Esophagus squamous epithelium (tissue), 5 donors: ENCODE measurements at places on chromosomes 1 and 21.

GRCh38 chr1:161357073-161357472 lies 10.6 kb downstream of the CFAP126 start:
- no peak for DNase-seq

- no peak for DNase-seq
Measured at GRCh38 chr1:187445066-187445465, 616.3 kb downstream of the PLA2G4A start.

DNA sequence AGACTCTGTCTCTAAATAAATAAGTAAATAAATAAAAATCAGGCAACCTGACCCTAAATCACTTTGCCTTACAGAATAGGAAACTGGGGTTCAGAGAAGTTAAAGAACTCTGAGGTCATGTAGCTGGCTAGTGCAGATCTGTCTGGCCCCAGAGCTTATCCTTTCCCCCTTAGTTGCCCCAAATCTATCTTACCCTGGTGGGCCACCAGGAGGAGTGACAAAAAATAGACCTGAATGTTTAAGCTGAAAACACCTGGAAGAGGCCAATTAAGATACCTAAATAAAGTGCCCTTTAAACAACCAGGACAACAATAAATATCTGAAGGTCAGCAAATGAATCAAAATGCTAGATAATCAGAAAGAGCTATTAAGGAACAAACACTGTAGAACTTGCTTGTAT lies 59.7 kb downstream of the TEX35 start:
- no peak for DNase-seq

DNA sequence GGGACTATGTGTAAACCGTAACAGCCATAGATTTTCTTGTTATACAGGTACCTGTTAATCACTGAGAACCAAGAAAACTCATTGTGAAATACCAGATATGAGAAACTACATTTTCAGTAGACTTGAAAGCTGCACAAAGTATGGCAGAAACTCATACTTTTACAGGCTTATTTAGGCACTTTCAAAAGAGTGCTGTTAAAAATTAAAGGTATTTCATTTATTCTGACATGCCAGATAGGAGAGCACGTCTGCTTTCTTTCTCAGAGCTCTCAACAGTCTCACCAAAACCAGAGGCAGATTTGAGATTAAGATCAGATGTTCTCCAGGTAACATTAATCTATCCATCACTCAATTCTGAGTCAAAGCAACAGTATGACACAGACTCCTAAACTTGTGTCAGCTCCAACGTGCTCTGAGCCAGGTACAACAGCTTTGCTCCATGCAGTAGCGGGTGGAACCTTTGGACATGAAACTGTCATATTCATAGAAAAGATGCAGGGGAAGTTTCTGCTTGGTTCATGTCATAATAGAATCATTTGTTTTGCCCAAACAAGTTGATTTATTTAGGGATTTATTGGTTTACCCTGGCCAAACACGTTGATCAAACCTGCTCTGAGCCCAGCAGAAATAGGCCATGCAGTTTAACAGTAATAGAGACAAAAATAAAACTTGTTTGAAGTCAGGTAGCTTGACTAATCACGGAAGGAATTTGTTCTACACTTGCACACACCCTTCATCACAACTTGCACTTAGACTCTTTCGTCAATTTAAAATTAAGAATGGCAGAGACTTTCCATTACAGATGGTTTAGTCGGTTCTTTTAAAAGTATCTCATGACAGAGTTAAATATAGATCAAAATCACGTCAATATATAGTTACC lies 20.8 kb upstream of the TSNAX start:
- no peak for DNase-seq

- no peak for DNase-seq
Measured at GRCh38 chr1:152013664-152014237, 20.1 kb upstream of the S100A10 start.

GRCh38 chr1:2196901-2197638 lies 2.5 kb upstream of the FAAP20 start:
- DNase-seq, result no peak

GRCh38 chr21:45505416-45506021 lies 36.7 kb downstream of the SLC19A1 start:
- no peak for DNase-seq

GRCh38 chr1:71592646-71593274 lies 511.9 kb upstream of the ZRANB2 start:
- no peak for DNase-seq

GRCh38 chr1:201640624-201641023 lies 101.7 kb downstream of the NAV1 start:
- no peak for DNase-seq

GRCh38 chr1:216722821-216723220 lies 408 bp downstream of the ESRRG start:
- DNase-seq, result no peak

- DNase-seq, result no peak
Measured at GRCh38 chr1:42822800-42823392, 5.7 kb upstream of the SVBP start.

- DNase-seq, result no peak
Measured at GRCh38 chr21:35748678-35749314, 311.5 kb downstream of the SETD4 start.

- DNase-seq, result no peak
Measured at GRCh38 chr21:26539566-26539965, 33.5 kb downstream of the CYYR1 start.

DNA sequence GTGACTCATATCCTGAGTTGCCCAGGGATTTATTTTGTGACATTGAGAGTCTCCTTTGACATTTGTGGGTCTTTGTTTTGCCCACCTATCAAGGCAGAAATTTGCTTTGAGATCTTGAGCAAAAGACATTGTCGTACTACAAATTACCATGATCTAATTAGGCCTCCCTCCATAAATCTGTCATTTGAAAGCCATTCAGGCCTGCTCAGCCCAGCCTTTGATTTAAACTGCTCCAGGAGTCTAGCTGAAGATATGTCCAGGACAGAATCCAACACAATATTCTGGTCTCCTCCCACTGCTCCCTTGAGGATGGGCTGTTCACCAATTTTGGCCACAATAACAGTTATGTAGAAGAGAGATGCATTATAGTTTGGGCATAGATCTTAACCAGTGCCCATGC lies 86.7 kb downstream of the PROX1 start:
- DNase-seq, result no peak

DNA sequence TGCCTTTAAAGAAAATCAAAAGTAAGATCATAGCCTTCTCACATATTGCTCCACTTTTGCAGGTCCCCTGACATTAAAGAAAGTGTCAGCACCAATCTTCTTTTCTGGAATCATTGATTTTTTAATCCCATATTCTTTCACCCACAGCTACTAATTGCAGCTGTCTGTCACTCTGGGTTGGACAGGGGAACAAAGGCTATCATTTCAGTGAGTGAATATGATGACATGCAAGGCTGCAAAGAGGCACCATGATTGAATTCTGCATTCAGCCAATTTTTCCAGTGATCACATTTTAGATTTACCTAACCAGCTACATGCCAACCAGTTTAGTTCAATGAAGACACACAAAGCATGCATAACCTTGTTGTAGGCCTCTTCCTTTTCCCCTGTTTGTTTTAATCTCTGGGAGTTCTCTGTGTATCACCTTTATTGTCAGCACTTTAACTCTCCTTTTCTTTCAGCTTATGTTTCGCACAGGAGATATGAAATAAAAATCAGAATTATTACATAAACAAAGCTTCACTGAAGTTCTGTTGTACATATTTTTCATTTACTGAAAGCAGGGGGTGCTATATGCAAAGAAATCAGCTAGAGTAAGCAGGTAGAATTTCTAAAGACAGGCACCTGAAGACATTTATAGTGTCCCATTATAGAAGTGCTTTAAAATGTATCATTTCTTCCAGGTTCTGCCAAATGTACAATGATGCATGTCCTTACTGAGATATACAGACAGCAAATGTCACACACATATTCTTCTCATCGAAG lies 584.8 kb downstream of the PLA2G4A start:
- no peak for DNase-seq

DNA sequence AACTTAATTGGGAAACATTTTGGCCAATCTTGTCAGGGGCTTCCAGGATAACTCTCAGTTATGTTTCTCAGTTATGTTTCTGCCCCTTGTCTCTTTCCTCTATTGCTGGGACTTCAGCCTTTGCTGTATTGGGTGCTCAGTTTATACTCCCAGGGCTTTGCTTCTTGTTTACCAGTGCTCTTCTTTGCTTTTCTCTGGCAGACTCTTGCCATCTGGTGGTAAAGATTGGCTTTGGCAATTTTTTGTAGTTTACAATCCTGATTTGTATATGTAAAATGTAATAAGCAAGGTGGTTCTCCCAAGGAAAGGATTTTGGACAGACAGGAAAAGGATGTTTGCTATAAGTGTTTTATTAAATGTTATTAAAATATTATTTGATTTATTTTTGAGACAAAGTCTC lies 37.9 kb downstream of the FABP3 start:
- no peak for DNase-seq

DNA sequence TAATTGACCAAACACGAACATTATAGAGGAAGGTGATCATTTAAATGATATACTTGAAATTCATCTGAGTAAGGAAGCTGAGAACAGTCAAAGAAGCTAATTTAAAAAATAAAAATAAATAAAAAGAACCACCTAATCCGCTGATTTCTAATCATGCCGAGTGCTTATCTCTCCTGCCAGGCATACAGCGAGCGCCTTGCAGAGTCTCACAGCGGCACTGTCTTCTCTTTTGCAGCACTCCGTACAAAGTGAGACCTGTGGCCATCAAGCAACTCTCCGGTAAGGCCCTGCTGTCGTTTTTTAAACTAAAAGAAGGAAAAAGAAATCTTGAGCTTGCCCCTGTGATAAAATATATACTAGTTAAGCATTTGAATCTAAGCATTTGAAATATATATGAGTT lies 45.3 kb downstream of the PDE9A start:
- no peak for DNase-seq

GRCh38 chr1:106233511-106233910 lies 823.0 kb upstream of the PRMT6 start:
- DNase-seq, result no peak

DNA sequence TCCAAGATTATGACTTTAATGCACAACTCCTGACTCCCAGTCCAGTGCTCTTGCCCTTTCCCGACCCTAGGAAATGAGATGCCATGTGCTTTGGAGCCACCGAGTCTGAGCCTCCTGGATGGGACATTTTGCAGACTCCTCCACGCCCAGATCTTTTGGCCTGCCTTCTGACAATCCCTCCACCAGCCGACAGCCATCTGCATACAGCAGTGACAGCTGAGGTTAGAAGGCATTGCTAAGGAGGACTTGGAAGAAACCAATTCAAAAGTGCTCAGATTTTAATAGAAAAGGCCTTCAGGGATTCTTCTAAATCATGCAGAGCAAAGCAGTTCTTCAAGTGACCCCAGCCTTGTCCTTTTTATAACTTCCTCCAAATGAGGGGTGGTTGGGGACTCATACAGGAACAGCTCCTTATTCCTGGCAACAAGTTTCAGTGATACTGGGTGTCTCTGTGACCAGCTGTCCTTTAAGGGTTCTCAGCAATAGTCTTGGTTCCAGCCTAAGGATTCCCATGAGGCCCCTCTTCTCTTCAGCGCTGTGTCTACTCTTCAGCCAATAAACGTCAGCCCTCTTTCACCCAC lies 369.3 kb downstream of the PBX1 start:
- no peak for DNase-seq

DNA sequence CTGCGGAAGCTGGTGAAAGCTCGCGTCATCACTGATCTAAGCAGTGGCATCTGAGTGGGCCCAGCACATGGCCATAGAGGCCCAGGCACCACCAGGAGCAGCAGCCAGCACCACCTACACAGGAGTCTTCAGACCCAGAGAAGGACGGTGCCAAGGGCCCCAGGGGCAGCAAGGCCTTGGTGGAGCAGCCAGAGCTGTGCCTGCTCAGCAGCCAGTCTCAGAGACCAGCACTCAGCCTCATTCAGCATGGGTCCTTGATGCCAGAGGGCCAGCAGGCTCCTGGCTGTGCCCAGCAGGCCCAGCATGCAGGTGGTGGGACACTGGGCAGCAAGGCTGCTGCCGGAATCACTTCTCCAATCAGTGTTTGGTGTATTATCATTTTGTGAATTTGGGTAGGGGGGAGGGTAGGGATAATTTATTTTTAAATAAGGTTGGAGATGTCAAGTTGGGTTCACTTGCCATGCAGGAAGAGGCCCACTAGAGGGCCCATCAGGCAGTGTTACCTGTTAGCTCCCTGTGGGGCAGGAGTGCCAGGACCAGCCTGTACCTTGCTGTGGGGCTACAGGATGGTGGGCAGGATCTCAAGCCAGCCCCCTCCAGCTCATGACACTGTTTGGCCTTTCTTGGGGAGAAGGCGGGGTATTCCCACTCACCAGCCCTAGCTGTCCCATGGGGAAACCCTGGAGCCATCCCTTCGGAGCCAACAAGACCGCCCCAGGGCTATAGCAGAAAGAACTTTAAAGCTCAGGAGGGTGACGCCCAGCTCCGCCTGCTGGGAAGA lies 3.2 kb upstream of the ARTN start:
- DNase-seq, result no peak

DNA sequence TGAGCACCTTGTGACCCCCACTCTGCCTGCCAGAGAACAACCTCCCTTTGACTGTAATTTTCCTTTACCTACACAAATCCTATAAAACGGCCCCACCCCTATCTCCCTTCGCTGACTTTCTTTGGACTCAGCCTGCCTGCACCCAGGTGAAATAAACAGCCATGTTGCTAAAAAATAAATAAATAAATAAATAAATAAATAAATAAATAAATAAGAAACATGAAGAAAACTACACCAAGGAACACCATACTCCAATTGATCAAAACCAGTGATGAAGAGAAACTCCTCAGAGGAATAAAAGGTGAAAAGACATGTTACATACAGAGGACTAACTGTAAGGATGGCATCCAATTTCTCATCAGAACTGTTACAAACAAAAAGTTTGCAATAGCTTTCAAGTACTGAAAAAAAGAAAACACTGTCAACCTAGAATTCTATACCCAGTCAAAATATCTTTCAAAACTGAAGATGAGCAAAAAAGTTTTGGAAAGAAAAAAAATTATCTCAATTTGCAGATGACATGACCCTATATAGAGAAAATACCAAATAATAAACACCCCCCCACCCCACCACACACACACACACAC lies 28.4 kb downstream of the NBPF6 start:
- no peak for DNase-seq

GRCh38 chr1:19852036-19852435 lies 30.2 kb upstream of the OTUD3 start:
- no peak for DNase-seq
